Renal pelvis (tissue), 12 donors: ENCODE measurements at places on chromosomes 3 and 15. TPM values are rescaled to one million over a fixed set of nuclear protein-coding genes. Genes with fewer than 3 reads are reported as not detected.

The NAALADL2 gene
- polyA plus RNA-seq, result 16.0 TPM

The RARB gene
- polyA plus RNA-seq, result 42.5 TPM

DNA sequence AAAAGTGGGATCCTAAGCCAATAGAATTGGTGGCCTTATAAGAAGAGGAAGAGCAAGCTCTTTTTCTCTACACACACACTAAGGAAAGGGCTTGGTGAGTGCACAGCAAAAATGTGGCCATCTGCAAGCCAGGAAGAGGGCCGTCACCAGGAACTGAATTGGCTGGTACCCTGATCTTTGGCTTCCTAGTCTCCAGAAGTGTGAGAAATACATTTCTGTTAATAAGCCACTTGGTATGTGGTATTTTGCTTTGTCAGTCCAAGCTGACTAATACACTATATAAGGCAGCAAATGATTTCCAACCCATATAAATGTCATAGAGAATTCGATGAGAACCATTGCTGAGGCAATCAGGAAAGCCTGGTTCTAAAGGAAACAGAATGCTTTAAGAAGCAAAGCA, 816.3 kb upstream of the SEMA6D start:
- DNase-seq, result no peak

DNA sequence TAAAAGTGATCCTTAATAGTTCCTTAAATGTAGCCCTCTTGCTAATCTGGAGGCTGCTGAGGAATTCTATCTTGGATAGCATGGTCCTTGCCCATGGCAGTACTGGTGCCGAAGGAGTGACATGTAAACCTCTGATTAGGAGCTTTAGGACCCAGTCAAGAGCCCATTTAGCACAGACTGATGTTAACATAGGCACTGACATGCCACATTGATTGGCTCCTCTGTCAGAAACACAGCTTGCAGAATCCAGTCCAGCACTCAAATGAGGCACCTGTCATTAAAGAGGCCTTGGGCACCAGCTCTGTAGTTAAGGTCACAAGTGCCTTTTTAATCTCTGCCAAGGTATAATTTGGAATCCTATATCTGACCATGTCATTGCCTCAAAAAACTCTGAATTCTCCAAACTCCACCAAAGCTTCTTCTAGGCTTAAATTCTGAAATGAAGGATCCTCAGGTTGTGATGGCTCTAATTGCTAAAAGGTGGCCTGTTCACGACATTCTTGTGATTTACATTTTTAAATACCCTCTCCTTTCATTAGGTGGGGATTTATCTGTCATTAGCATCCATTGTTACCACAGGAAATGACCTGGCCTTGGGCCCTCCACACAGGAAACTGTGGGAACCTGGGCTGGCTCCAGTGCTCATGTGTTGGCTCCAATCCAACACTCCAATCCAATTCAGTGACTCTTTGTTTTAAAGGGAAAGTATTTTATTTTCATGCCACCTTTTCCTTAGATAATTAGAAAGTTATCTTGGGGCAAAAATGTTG, 57.3 kb upstream of the RNF7 start:
- DNase-seq, result peak; percentile 27

The LRRC2 gene
- 2.1 TPM for polyA plus RNA-seq

The TRPM1 gene
- polyA plus RNA-seq, result 0.09 TPM

GRCh38 chr3:171286580-171287249, 173.5 kb downstream of the TNIK start:
- DNase-seq, result no peak

The IGF2BP2 gene
- 94.1 TPM for polyA plus RNA-seq

- peak; percentile 26 for DNase-seq
Observed at GRCh38 chr3:30578479-30578878, 27.9 kb upstream of the TGFBR2 start.

The SLC38A3 gene
- polyA plus RNA-seq, result 9.1 TPM

The APBA2 gene
- 12.6 TPM for polyA plus RNA-seq

The CCRL2 gene
- polyA plus RNA-seq, result 0.83 TPM

DNA sequence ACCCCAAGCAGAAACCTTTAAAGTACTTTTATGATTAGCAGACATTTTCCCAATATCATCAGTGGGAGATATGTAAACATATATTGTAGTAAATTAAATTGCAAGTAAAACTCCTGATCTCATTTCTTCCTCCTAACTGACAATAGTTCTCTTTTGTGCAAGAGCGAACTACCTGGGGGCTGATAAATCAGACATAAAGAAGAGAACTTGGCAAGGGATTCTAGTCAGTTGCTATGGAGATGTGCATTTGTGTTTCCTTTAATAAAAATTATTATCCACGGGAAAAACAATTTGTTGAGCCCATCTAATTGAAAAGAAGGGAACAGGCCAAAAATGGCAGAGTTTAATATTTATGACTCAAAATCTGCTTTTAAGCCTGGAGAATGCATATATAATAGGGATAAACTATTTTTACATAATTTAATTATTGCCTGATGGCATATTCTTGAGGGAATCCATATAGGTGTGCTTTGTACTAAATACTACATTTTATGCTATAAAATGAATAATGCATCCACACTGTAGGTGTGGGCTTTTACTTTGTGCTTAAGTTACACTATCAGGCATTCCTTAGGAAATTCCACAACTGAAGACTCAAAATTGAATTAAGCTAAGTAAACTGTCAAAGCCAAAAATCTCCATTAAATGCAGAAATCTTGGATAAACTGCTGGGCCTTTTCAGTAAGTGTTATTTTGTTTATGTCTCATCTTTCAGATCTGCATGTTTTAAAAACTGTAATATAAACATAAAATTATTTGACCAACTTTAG, 258.1 kb downstream of the ERC2 start:
- no peak for DNase-seq

DNA sequence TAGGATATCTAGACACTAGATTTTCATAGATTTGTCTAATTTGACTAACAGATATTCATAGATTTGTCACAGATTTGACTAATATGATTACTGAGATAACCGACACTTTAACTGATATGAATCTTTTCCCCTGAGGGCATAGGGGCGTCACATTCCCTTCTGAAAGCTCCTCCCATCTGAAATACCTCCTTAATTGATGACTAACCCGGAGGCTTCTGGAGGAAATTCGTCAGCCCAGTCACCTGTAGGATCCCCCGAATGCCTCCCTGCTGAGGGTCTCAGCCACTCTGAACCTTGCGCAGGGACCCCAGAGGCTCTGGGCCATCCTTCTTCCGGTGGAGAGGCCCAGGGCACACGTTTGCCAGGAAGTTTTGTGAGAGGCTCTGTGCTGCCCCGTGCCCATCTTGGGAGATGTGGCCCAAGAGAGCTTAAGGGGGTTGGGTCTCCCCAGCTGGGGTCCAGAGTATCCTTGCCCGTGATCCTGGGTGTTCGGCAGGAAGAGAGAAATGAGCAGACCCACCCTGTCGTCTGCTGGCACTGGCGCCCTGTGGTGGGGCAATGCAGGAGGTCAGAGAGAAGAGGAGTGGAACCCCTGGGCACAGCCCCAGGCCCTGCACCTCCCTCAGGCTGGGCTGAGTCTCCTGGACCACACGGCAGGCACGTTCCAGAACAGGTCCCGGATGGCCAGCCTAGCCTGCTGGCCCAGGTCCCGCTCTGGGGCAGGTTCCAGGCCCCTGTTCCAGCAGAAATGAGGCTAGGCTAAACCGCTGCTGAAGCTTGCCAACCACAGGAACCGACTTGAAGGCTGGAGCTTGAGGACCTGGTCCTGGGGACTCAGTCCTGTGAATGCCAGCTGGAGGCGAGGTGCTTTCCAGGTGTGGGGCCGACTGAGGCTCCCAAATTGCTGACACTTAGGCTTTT, 1.7 kb downstream of the PLA2G4D start:
- DNase-seq, result no peak

DNA sequence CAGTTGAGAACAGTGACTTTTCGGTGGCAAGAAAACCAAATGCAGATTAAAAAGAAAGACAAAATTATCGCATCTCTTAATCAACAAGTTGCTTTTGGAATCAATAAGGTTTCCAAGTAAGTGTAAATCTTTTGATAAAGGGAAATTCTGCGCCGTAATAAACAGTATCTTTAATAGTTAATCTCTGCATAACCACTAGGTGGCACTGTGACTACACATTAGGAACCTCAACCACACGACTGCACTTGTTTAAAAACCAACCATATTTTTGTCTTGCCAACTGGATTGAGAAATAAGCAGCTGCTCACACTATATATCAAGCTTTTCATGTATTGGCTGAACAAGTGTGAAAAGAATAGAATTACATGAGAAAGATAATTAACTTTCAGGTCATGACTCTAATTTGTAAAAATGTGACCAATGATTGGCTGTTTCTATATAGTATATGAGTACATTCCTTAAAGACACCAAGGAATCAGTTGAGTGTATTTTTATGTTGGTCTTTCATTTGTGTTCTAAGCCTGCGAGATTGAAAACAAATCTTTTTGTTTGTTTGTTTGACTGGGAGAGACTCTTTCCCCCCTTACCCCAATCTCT, 72.7 kb downstream of the DZIP3 start:
- peak; percentile 65 for DNase-seq

DNA sequence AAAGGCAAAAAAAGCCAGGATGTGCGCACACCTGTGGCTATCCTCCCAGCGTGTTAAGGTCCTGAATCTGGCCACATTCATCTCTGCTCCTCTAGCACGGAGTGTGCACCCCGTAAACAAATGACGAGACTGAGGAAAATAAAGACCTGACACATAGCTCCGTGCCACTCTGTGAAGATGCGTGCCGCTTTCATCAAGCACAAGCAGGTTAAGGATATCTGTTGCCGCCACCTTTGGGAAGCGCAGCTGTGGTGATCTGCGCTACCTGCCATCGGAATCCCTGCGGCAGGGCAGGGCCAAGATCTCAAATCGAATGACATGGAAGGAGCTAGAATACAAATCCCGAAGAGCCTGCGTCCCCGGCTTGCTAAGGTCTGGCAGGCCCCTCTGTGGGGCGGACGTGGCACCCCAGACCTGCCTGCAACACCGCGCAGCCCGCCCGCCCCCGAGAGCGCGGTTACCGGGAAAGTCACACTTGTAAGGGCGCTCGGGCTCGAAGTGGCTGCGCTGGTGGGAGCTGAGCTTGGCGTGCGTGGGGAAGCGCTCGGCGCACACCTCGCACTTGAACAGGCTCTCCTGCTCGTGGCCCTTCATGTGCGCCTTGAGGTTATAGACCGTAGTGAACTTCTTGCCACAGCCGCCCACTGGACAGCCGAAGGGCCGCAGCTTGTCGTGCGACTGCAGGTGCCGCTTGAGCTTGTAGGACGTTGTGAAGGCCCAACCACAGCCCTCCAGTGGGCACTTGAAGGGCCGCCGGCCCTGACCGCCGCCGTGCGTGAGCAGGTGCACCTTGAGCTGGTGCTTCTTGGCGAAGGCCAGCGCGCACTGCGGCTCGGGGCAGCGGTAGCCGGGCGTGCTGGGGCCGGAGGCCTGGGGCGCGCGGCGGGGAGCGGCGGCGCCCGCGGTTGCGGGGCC, 936 bp downstream of the ZXDC start:
- no peak for DNase-seq

GRCh38 chr3:37295925-37296324, 121.5 kb upstream of the LRRFIP2 start:
- no peak for DNase-seq

- no peak for DNase-seq
Observed at GRCh38 chr3:64859625-64860535, 172.1 kb upstream of the ADAMTS9 start.

DNA sequence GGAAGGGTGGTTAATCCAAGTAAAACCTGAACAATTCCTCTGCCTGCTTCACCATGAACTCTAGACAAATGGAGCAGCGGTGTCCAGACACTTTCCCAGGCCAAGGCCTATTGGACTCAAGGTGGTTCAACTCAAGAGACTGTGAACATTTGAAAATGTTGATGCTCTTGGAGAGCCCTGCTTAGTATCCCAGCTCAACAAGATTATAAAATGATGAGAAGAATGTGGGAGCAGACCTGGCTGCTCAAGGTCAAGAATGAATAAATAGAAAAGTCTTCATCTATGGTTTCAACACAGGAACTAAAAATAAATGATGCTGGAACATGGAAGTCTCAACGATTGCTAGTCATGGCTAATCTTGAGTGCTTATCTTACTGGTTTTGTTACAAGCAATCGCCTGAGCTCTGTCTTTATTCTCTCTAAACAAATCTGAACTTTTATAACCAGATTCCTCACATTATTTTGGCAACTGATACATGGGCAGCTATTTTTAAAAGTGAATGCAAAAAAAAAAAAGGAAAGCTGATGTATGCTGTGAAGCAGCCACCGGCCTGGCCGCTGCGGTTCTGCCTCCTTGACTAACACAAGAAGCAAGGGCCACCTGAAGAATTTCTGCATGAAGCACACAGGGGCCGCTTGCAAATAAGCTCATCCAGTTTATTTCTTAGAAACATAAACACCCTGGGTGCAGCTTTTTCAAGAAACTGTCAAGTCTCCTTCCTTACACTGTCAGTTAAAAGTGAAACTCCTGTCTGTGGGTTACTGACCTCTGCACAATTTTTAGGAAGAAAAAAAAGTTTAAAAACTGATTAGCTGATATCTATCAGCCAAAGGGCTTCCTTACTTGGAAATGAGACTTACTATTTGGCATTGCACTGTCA, 120.1 kb upstream of the ARHGEF3 start:
- DNase-seq, result no peak

The FANCD2OS gene
- not detected for polyA plus RNA-seq

The ATP13A5 gene
- polyA plus RNA-seq, result 0.18 TPM

DNA sequence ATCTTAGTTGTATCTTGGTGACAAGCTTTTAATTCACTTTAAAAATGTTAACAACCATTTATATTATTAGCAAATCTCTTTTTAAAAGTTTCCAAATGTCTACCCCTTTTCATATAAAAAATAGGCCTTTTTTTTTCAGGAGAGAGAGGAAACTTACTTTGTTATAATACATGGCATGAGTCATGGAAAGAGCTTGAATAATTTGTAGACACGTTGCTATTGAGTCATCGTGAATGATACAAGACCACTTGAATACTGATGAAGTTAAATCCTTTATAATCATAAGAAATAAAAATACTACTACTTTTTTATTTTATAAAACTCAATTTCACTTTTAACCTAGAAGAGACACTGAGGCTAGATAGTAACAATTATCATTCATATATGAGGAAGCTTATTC, 70.3 kb upstream of the BBX start:
- DNase-seq, result no peak

- DNase-seq, result no peak
Observed at GRCh38 chr3:147906285-147906684, 497.1 kb downstream of the ZIC1 start.
